ENCODE measurements at places on chromosomes 1 and 21. TPM values are rescaled to one million over a fixed set of nuclear protein-coding genes. Genes with fewer than 3 reads are reported as not detected.

GRCh38 chr1:48808496-48808895, 31.8 kb upstream of the BEND5 start:
- no peak for DNase-seq

GRCh38 chr1:237894131-237894530, 3.4 kb upstream of the ZP4 start:
- no peak for DNase-seq

The HES3 gene
- total RNA-seq: not detected

GRCh38 chr1:10629091-10629815, 154.5 kb downstream of the PEX14 start:
- DNase-seq: no peak

DNA sequence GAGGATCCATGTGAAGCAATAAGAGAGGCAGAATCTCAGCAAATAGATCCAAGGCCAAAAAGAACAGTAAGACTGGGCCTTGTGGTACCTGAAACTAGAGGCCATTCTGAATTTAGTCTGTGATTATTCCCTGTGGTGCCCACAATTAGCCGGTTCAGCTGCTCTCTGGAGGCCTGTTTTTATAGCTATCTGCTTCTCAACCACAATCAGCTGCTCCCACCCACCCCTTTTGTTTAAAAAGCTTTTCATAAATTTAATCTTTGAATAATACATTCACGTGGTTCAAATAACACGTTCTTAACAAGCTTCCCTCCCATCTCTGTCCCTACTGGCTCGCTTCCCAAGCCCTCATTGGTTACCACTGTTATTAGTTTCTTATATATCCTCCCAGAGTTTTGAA, 18.0 kb downstream of the UBE2T start:
- DNase-seq: no peak

- DNase-seq: no peak
These were observed 304.8 kb downstream of the AJAP1 start for GRCh38 chr1:4959216-4959615.

DNA sequence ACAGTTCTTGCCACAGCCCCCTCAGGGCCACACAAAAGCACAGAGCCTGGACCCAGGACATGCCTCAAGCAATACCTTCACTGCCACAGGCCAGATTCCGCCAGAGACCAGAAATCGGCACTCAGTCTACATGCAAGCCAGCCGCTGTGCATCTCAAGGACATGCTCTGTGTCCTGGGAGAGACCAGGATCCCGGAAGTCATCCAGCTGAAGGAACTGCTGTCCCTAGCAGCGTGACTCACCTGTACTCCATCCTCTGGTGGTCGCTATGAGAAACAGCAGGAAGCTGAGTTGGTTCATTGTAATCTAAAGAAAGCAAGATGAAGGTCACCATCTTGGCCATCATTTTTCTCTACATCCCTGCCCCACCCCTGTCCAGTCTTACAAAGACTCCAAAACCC, 401 bp downstream of the ITLN1 start:
- DNase-seq: no peak

DNA sequence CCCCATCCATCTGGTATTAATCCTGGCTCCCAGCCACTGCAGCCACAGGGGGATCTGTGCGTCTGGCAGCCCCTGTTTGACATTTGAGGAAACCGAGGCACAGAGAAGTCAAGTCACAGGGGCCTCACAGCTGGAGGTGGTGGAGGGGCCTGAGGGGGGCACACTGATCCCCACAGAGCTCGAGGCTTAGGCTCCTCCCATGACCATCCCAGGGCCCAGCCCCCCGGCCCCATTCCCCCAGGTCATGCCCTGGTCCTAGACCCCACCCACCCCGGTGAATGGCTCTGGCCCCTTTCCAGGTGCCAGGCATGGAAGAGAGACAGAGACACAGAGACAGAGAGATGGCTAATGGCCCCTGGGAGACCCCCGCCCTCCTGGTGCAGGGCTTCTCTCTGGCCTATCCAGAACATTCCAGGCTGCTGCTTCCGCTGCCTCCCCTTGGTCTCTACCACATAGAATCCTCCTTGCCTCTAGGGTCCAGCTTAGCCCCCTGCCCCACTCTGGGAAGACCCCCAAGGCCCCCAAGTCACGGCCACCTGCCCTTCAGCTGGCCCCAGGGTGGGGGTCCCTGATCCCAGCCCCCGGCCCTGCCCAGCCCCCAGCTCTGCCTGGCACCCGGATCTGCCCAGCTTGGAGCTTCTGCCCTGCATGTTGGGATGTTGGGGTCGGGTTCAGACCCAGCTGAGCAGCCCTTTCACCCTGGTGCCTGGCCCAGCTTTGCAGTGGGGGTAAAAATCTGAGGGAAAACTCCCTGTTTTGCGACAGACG, 29.2 kb upstream of the LRRC3 start:
- DNase-seq: no peak

The CD1D gene
- 2.6 TPM for total RNA-seq

DNA sequence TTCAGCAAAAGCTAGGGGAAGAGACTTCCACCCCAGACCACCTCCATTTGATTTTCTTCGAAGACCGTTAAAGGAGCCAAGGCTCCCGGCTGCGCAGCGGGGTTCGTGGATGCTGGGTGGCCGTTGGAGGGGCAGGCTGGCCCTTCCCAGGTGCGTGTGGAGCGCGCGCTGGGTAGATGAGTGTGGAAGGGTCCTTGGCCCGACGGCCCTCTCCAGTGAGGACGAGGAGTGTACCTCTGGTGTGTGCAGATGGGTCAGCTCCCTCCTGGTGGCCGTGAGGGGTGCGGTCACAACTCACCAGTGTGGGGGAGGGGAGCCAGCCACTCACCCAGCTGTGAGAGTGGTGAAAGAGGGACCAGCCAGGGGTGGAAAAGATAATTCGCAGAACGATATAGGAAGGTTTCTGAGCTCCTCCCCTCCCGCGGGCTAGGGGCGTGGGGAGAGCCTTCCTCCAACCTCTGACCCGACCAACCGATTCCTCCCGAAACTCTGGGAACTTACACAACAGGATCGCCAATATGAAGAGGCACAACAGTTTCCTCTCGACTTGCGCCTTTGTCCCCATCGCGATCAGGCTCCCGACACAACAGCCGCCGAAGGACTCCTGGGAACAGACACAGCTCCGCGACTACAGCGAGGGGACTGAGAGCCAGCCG, at the start of gene F11R:
F11R (minus strand) TSS at position 644 of the 656 bp plus-strand sequence; CDS start at position 565, 79 bp downstream.
- no peak for DNase-seq

The CLCA4 gene
- total RNA-seq: not detected

The IGFN1 gene
- total RNA-seq: not detected

DNA sequence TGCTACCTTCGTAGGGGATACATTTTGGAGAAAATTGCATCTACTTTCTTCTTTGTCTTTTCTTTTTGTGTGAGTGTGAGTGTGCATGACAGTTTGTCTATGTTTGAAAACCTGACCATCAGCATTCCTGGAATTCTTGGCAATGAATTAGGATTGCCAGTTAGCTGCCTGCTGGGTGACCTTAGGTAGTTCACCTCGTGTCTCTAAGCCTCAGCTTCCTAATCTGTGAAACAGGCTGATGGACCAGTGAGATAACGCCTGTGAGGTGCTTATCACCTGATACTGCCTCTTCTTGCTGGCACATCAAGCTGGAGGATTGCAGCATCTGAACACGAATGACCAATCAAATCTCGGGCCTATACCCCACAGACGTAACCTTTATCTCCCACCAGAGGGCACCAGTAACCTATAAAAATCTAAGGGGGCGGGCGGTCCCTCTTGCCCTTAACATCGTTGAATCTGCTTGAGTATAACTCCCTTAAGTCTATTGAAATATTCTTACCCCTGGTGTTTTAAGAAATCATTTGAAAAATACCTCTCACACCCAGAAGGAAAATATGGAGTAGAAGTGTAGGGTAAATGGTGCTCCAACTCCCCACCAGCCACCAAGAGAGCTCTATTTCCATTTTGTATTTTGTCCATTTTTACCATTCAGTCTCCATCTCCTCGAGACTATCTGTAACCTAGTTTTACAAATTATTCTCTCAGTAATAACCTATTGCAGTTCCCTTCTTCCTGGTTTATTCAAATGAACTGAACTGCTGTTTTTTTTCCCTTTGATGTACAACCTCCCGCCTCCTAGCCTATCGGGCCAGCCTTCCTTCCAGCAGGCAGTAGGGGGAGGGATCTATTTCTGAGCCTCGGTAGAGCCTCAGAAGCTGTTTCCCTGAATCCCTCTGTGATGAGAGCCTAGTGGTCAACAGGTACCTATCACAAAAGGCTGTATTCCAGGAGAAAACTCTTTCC, 49.7 kb downstream of the MDM4 start:
- no peak for DNase-seq

- DNase-seq: peak; percentile 84
These were observed 1.4 kb downstream of the KLHL21 start for GRCh38 chr1:6601049-6601922.

The SAMSN1 gene
- 2.9 TPM for total RNA-seq

GRCh38 chr1:53084589-53084971, 22.6 kb downstream of the PODN start:
- DNase-seq: no peak

GRCh38 chr21:42350927-42351426, at the start of gene TFF2:
TFF2 (minus strand) TSS chr21:42350994; CDS start chr21:42350957, 37 bp downstream.
- no peak for DNase-seq

GRCh38 chr1:6801966-6802365, 16.7 kb downstream of the CAMTA1 start:
- DNase-seq: no peak

DNA sequence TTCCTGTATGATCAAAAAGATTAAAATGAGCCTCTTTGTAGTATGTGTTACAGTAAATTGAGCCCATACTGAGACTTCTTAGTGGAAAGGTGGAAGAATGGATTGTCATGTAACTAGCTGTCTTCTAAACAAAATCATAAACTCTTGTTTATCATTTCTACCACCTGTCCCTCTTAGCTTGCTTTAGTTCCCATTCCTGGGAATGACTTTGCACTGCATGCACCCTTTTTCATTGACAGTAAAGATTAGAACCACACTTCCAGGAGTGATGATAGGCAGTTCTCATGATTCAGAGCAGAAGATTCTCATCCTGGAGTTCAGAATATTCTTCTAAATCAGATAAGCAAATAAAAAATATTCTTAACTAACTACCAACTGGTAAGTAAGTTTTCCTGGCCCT, 28.0 kb downstream of the DENND2D start:
- no peak for DNase-seq

DNA sequence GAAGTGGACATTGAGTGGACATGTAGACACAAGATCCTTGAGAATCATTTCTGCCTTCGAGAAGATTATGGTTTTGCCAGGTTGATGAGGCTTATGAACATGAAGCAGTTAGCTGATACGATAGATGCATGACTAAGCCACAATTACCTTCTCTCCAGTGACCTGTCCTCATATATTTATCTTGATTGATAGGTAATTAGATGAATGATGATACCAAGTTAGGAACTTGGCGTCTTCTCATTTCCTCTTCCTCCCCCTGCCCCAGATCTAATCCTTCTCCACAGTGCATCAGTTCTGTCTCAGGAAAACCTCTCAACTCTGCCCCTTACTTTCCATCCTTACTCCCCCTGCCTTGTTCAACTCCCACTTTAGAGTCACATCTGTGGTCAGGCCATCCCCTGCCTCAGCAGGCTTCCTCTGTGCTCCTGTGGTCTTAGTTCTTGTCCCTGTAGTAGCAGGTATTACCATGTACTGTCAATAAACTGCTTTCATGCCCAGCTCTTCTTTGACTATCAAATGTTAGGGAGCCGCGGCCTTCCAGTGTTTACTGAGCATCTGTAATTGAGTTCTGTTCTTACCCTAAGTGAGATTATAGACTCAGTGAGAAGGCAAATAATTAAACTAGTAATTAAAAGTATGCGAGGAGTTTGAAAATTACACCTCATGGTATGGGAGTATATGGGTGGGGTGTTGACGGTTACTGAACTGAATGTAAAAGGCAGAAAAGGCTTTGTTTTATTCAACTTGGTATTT, 5.1 kb downstream of the ST6GALNAC3 start:
- DNase-seq: no peak

DNA sequence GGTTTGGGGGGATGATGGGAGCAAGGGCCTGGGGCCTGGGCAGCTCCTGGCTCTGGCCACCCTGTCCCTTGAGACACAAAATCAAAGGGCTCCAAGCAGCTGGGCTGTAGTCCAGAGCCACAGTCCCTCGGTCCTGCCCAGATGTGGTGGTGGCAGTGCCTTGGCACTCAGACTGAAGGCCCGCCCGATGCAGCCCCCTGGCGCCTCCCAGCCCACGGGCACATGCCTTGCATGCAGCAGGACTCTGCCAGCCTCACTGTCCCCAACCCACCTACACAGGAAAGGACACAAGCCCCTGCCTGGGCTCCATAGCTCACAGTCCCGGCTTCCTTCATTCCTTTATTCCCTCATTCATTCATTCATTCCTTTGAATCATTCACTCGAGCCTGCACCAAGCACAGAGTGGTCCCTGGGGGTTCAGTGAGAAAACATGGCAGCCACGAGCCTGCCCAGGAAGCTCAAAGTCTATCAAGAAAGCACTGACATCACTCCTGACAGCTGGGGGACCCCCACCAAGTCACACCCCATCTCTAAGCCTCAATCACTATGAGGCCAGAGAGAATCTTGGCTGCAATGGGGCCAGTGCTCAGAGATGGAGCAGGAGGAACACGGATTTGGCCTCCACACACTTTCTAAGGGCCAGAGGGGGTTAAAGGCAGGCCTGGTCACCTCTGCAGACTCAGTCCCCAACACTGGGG, 5.8 kb downstream of the SDC3 start:
- no peak for DNase-seq

The FYB2 gene
- not detected for total RNA-seq

The DCST1 gene
- not detected for total RNA-seq

- no peak for DNase-seq
These were observed 32.4 kb downstream of the MAPKAPK2 start for GRCh38 chr1:206716870-206717673.

DNA sequence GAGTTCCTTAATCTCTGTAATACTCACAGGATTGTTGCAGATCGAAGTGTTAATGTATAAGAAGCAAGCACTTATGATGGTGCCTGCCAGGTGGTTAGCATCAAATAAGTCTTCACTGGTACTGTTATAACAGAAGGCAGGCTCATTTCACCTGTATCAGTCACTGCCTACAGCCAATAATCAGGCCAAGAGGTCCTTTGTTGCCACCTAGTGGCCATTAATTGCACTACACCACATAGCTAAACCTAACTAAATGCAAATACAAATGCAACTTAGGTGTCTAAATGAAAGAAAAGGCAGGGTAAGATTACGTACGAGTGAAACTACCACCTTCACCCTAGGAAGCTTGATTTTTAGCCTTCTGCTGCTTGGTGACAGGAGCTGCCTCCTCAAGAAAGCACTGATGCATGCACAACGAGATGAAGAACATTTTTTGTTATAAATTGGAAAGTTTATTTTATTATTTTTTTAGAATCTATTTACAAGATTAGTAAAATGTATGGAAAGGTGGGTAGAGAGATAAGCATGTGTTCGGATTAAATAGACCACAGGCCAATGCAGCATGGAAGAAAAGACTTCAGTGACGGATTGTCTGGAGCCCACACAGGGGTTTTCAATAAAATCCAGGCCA, 334.8 kb upstream of the CAMK1G start:
- peak; percentile 78 for DNase-seq

- DNase-seq: no peak
These were observed 179.3 kb downstream of the TNR start for GRCh38 chr1:175564119-175564518.

GRCh38 chr1:53292690-53293089, 35.2 kb downstream of the LRP8 start:
- no peak for DNase-seq
